ENCODE measurements at places on chromosomes 2 and 18.

GRCh38 chr2:10765461-10765860, 44.0 kb downstream of the ATP6V1C2 start:
- DNase-seq: no peak

- DNase-seq: no peak
These were observed 1154.0 kb upstream of the FANCL start for GRCh38 chr2:59395119-59395518.

GRCh38 chr2:234671716-234672115, 174.8 kb upstream of the ARL4C start:
- no peak for DNase-seq

DNA sequence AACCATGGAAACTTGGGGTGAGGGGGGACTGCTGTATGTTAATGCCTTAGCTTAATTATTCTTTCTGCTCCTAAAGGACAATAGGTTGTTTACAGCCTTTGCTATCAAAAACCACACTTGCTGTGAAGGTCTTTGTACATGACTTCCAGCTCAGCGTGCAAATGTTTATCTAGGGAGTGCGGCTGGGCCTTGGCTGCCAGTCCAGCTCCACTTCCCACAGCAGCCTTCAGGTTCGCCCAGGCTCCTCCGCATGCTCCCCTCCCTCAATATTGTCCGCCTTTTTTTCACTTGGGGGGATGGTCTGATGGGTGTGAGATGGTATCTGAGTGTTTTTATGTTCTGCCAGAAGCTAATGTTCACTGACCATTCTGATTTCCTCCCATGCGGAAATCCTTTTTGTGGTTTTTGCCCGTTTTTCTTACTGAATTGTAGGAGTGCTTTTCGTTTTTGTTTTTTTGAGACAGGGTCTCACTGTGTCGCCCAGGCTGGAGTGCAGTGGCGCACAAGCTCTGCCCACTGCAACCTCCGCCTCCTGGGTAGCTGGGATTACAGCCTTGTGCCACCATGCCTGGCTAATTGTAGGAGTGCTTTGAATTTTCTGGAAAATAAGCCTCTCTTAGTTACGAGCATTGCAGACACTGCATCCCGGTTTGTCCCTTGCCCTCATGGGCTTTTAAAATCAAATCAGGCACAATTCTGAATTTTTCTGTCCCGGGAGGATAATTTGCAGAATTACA, 28.8 kb downstream of the SH3BP4 start:
- no peak for DNase-seq

DNA sequence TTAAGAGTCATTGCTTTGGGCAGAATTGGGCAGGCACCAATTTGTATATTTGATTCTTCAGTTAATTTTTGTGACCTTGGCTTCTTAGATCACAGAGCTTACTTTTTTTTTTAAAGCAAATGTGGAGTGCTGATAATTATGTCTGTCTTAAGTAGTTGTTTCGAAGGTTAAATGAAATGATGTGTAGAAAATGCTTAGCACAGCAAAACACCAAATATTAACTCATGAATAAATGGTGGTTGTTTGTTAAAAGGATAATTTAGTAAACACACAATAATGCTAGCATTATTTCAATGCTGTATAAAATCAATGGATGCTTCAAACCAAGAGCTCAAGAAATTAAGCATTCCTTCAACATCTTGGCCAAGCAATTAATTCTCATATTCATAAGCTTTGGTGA, 143.4 kb downstream of the LPIN1 start:
- no peak for DNase-seq

DNA sequence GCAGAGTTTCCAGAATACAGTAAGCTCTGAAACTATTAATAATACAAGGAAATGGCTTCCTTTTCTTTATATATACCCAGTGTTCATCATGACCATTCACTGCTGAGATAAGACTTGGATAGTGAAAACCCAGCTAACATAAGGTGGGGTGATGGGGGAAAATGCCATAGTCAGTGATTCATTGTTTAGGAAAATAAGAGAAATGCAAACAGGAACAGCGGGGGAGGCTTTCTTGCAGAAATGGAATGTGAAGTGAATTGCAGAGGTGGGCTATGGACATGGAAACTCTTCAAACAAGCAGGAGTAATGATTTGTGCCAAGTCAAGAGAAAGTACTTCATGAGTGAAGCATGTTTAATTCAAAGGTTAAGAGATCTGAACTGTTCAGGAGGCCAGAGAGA, 519.4 kb downstream of the TDRD15 start:
- DNase-seq: no peak

GRCh38 chr2:233448220-233448559, 93.9 kb downstream of the DGKD start:
- DNase-seq: no peak

DNA sequence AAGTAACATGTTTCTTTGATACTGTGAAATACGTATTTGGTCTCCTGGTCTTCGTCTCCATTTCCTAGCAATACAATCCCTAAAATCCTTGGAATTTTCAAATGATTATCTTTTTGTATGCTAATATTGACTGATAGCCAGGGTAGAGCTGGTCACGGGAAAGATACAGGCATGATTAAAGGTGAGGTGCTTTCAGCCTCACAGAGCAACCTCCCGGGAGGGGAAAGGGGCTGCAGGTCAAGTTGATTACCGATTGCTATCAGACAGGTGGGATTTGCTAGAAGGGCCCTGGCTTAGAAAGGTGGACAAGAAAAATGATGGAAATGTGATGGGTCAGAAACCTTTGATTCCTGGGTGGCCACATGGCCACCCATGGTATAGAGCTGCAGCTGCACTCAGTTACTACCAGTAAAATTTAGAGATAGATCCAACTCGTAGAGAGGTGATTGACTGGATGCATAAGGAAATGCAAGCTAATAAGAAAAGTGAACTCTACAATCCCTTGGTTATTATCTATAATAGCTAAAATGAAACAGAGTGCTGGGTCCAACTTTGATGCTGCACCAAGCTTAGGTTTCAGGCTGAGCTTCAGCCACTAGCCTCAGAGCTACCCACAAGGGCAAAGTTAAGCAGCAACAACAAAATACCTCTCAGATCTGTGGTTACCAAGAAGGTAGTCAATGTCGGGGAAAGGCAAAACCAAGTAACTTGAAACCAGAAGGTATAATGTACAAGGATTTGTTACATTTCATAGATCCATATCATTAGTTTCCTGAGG, 15.3 kb downstream of the YPEL5 start:
- DNase-seq: no peak

- no peak for DNase-seq
These were observed 4.2 kb upstream of the USP14 start for GRCh38 chr18:154151-154550.

GRCh38 chr18:47260924-47261701, 9.7 kb upstream of the SKOR2 start:
- no peak for DNase-seq

- DNase-seq: no peak
These were observed 90.0 kb downstream of the COMMD1 start for GRCh38 chr2:61995515-61995914.

- no peak for DNase-seq
These were observed 148.0 kb downstream of the HDAC4 start for GRCh38 chr2:239252801-239253200.

DNA sequence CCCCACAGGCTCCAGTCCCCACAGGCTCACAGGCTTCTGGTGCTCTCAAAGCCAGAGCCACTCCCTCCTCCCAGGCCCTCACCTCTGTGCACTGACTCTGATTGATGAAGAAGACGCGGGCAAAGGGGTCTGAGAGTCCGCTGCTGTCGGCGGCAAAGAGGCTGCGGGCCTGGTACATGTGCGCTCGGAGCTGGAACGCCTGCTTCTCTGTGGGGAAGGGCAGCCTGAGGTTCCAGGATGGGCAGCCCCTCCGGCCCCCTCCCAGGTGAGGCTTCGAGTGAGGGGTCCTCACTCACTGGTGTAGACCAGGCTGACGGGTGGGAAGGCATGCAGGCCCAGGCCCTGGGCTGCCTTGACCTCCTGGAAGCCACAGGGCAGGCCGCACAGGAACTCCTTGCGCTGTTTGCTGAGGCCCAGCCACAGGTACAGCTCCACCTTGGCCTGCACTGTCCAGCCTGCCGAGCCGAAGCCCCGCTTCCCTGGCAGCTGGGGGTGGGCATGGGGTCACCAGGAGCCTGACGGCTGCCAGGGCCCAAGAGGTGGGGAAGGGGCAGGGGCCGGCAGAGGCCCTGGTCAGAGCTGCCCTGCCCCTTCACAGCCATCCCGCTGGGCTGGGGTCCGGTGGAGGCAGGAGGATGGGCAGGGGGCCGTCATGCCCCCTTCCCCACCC, 2.0 kb downstream of the OTOF start:
- DNase-seq: no peak

GRCh38 chr2:88955607-88956006, 264.1 kb downstream of the RPIA start:
- no peak for DNase-seq

- no peak for DNase-seq
These were observed 31.4 kb downstream of the QPCT start for GRCh38 chr2:37375741-37376288.

DNA sequence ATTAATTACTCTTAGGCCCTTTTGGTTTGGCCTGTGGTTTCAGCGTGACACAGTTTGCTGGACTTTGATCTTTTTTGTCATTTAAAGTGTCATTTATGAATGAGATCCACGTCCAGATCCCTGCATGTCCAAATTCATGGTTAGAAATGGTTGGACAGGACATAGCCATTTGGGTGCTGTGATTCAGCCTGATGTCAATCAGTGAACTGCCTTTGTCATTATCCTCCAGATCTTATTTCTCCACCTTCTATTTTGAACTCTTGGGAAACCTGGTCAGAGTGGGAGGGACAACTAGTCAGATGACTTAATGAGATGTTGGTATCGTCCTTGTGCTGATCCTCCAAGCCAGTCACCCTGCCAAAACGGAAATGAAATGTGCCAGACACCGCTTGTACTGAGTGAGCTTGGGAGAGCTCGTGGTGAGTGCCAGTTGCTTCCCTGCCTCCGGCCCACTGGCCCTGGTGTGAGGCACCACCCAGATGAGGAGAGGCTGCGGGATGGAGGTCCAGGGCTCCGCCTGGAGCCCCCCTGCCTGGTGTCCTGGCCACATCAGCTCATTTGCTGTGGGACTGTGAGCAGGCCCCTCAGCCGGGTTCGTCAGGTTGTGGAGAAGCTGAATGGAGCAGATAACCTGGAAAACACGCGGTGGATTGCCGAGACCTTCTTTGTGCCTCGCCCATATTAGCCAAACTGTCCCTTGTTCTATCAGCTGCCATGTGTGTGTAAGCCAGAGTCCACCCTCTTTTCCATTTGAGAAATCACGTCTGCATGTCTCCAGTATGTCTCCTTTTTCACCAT, 70.1 kb downstream of the DGKD start:
- DNase-seq: no peak

DNA sequence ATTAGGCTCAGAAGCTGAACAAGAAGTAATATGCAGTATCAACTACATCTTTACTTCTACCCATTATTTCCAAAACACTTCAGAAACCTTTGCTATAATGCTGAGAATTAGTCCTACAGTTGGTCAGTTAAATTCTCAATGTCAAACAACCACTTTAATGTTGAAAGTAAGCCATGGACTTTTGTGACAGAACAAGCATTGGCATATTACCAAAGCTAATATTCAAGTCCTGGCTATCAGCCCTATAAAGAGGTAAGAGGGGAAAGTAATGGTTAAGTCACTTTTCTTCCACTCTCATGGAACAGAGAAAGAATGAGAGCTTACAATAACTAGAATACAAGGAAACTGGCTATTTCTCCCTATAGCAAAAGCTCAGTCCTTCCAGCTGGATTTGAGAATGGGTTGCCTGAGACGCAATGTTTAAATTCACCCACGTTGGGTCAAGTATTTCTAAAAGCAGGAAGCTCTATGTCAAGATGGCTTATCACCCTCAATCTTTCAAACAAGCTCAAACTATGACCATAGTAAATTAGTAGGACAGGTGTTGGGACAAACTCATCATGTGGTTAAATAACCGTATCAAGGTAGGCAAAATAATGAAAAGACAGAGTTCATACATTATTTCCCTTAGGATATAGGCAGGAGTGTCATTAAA, 31.4 kb upstream of the MFSD6 start:
- no peak for DNase-seq

DNA sequence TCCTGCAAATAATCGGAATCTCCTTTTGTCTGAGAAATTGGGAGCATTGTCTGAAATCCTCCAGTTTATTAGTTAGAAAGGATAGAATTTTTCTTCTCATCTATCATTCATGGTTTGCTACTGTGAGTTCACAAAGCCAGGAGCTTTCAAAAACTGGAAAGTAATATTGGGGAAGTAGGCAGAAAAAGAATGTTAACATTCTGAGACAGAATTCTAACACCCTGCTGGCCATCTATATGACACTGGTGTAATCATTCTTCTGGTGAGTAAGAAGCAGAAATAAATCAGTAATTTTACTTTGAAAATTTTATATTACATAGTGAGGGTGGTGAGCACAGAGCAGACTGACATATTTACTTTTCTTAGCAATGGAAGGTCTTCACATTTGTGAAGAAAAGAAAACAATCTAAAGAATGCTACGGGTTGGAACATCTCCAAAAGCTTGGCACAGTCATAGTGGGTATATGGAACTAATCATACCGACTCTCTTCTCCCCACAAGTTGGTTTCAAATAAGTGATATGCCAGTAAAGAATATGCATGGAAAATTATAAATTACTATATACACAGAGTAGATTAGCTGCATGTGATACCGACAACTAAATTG, 344.9 kb downstream of the LPIN1 start:
- DNase-seq: no peak

DNA sequence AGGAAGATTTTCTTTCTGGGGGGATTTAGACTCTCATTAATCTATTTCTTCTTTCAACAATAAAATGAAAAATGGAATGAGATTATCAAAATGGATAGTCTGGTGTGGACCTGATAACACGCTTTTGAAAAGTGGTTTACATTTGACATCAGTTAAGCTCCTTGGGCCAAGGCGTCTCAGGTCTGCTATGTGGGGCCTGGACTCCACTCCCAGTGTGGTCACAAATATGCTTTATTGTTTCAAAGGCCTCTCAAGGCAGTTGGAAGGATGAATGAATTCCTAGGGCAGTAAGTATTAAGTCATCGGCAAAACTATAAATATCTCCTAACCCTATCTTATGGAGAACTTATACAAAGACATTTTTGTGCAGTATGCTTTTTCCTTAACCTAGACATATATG, 74.5 kb downstream of the ETAA1 start:
- DNase-seq: no peak

- DNase-seq: no peak
These were observed 88.1 kb downstream of the VSNL1 start for GRCh38 chr2:17628349-17629261.

- no peak for DNase-seq
These were observed 958.8 kb upstream of the TMEFF2 start for GRCh38 chr2:193153576-193153975.

GRCh38 chr2:26172871-26173775, at the start of gene GAREM2:
GAREM2 (plus strand) TSS chr2:26173088; CDS start chr2:26173221, 133 bp downstream.
- DNase-seq: no peak

Measured in stimulated activated CD8-positive, alpha-beta memory T cell treated with anti-CD3 and anti-CD28 coated beads, Interleukin-2, amount 100 ng/mL, for 1 hour (primary cell).